ENCODE measurements at places on chromosomes 1 and 21. TPM values are rescaled to one million over a fixed set of nuclear protein-coding genes. Genes with fewer than 3 reads are reported as not detected.

- no peak for DNase-seq
Measured at GRCh38 chr1:223052931-223053330, 90.1 kb downstream of the TLR5 start.

DNA sequence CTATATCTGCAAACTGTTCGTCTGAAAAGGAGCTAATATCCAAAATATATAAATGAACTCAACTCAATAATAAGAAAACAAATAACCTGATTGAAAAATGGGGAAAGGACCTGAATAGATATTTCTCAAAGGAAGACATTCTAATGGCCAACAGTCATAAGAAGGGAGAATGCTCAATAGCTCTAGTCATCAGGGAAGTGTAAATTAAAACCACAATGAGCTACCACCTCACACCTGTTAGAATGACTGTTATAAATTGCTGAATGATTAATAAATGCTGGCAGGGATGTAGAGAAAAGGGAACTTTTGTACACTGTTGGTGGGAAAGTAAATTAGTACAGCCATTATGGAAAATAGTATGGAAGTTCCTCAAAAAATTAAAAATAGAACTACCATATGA, 21.2 kb upstream of the C1orf115 start:
- DNase-seq = no peak

Gene OLIG2
- not detected for total RNA-seq

Gene CCDC181
- total RNA-seq = 0.56 TPM

Gene PADI4
- not detected for total RNA-seq

DNA sequence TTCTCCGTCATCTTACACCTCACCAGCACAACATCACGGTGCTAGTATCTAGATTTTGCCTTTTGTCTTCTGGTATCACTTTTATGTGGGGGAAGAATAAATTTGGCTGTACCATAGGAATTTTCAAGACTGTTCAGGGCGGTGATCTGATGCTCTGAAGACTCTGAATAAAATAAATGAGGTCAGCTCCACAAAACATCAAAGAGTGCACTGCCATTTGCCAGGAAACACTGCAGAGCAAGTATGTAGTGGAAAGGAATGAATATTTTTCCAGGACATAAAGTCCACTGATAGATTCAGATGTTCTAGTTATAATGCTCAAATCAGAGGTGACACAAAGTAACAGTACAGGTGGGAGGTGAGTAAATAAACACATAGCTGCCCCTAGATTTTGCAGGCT, 56.3 kb downstream of the ZP4 start:
- no peak for DNase-seq

DNA sequence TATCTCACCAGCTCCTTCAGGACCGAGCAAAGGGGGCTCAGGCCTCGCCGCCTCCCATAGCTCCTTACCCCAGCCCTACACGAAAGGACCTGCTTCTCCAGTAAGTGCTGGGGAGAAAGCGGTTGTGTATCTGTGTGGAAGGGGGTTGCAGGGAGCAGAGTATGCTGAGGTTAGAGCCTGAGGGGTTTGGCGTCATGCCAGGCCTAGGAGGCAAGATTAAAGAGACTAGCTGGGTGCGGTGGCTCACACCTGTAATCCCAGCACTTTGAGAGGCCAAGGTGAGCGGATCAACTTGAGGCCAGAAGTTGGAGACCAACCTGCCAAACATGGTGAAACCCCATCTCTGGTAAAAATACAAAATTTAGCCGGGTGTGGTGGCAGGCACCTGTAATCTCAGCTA, 14.1 kb upstream of the RASSF5 start:
- DNase-seq = no peak

DNA sequence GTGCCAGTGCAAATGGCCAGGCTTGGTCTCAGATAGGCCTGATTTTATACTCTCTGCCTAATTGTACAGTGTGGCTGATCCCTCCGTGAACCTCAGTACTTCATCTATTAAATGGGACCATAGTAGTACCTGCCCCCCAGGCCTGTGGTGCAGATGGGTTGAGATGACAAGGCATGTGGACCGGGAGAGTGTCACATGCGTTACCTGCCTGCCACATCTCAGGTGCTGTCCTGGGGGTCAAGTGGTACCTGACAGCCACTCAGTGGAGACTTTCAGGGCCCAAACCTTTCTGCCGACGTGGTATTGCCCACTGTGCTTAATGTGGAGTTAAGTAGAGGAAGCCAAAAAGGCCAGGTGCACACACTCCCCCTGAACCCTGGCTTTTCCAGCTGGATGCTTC, 197.3 kb downstream of the FOXD2 start:
- DNase-seq = no peak

Gene OPRD1
- 0.03 TPM for total RNA-seq

- DNase-seq = no peak
Measured at GRCh38 chr1:38053416-38054091, 7.0 kb upstream of the POU3F1 start.

Gene SDC3
- total RNA-seq = 0.42 TPM

DNA sequence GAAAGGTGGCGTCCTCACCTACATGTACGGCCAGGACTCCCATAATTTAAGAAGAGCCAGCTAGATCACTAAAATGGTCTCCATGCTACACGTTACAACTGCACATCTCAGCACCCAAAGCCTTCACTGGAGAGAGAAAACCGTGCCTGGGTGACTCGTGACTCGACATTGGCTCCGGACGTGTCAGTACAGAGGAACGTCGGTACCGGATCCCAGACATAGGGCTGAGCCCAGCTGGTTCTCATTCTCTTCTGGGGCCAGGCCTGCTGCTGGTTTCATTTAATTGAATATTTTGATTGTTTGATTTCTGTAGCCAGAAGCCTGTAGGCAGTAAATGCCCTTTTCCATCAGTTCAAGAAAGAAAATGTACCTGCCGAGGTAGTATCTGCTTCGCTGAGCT, 93.1 kb downstream of the HHIPL2 start:
- DNase-seq = no peak

Gene SLAMF7
- total RNA-seq = not detected

Gene GSTM5
- total RNA-seq = not detected

GRCh38 chr21:31559368-31560119, 99.9 kb upstream of the SOD1 start:
- DNase-seq = no peak

DNA sequence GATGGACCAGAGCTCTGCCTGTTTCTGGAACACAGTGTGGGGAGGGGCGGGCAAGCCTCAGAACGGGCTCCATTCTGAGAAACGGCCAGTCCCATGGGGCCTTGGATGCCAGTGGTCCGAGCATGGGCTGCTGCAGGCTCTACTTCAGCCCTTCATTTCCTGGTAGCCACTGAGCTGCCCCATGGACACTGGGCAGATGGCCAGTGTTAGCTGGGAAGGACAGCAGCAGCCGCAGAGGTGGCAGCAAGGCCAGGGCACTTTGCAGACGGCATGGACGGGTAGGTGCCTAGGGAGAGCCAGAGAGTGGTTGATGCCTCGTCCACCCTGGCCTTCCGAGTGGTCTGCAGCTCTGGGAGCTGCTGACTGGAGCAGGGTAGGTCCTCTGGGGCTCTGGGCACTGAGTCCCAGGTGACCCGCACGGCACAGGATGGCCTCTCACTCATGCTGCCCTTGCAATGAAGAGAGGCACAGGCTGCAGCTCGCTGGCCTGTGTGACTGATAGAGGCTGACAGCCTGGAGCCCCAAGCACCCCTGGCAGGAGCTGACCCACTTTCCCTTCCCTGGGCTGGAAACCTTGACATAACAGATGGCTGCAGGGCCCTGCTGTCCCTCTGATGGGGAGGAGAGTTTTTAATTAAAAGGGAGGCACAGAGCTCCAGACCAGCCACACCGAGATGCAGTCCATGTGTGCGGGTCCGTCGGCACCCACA, 87.7 kb upstream of the COL6A1 start:
- no peak for DNase-seq

GRCh38 chr1:23027352-23027907, 8.2 kb downstream of the KDM1A start:
- DNase-seq = no peak

- DNase-seq = no peak
Measured at GRCh38 chr1:61255358-61255703, 173.0 kb downstream of the NFIA start.

Gene LYPD8
- total RNA-seq = not detected

All from HT-29 (cell line).